NCI-H2107 (cell line): ENCODE measurements at places on chromosomes 5 and 9.

GRCh38 chr9:86749161-86749893, 198.0 kb downstream of the GAS1 start:
- DNase-seq: no peak

GRCh38 chr5:32096891-32097595, 77.1 kb downstream of the GOLPH3 start:
- DNase-seq: no peak

- DNase-seq: no peak
Observed at GRCh38 chr5:53613061-53613460, 52.6 kb downstream of the NDUFS4 start.

DNA sequence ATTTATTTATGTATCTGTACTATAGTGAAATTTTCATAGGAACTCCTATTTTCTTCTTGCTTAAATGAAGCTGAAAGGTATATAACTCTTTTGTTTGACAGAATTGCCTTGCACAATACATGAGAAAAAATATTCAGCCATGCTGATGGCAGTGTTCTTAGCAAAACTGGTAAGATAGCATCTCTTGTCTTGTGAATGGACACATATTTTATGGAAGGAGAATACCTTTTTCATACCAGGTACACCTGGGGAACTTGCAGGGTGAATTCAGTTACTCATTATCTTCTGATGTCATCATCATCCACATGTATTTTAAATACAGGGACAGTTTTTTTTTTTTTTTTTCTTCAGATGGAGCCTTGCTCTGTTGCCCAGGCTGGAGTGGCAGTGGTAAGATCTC, 49.4 kb downstream of the MAMDC2 start:
- DNase-seq: no peak

DNA sequence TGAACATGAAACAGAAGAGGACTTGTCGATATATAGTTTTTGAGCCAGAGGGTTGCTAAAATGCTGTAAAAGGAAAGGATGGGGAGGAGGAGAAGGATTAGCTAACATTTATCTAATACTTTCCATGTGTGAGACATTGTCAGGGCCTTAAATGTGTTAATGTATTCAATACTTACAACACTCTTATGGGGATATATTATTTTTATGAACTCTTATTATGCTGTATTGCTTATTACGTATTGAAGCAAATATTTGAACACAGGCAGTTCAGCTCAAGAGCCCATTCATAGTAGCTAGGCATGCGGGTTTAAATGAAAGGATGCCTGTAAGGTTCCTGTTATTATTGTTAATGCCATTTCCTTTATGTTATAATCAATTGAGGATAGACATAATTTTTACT, 391.5 kb downstream of the CCDC171 start:
- DNase-seq: no peak

GRCh38 chr5:60533789-60534188, 166.2 kb downstream of the DEPDC1B start:
- DNase-seq: no peak

DNA sequence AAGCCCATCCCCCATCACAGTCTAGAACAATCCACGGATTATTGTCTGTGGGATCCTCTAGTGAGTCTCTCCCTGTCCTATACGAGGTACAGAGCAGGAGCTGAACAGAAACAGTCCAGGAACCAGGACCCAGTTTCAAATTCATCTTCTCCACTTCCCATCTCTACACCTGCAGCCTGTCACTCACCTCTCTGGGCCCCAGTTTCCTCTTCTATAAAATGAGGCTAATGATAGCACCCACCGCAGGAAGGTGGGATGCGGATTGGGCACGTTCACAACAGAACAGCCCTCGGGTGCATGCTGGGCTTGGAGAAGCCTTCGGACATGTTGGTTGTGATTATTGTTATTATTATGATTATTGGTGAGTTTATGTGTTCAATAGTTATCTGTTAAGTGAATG, 78.5 kb downstream of the ANKRD33B start:
- DNase-seq: no peak

DNA sequence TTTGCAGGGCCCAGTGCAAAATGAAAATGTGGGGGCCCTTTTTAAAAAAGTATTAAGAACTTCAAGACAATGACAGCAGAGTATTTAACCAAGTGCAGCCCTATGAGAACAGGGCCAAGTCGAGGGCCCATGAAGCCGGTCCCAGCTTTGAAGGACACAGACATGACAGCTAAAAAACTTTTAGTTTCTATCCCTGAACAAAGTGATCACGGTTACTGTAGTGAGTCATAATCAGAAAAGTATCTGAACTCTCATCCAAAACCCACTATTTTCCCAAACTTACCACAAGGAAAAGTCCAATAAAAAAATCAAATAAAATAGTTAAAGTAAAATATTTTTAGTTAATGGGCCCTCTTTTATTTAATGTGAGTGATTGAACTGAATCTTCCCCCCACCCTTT, 126.0 kb downstream of the MEF2C start:
- no peak for DNase-seq
